Heart left ventricle (tissue), 16 donors: ENCODE measurements at places on chromosomes 11 and 22. TPM values are rescaled to one million over a fixed set of nuclear protein-coding genes. Genes with fewer than 3 reads are reported as not detected.
A peak's percentile ranks its signal among the peaks of the same experiment; 100 is the strongest.

- no peak for DNase-seq
Measured at GRCh38 chr22:36228944-36229343, 10.4 kb downstream of the APOL2 start.

DNA sequence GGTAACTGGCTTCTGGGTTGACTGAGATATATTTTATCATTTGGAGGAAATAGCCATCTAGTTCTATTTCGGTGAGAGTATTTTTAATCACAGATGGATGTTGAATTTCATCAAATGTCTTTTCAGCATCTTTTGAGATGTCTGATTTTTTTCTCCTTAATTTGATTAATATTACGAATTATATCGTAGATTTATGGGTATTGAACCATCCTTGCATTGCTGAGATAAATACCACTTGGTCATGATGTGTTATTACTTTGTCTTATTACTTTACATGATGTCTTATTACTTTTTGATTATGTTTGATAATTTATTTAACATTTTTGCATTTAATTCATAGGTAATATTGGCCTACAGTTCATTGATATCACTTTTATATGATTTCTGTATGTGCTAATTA, 78.8 kb upstream of the PARVA start:
- no peak for DNase-seq

DNA sequence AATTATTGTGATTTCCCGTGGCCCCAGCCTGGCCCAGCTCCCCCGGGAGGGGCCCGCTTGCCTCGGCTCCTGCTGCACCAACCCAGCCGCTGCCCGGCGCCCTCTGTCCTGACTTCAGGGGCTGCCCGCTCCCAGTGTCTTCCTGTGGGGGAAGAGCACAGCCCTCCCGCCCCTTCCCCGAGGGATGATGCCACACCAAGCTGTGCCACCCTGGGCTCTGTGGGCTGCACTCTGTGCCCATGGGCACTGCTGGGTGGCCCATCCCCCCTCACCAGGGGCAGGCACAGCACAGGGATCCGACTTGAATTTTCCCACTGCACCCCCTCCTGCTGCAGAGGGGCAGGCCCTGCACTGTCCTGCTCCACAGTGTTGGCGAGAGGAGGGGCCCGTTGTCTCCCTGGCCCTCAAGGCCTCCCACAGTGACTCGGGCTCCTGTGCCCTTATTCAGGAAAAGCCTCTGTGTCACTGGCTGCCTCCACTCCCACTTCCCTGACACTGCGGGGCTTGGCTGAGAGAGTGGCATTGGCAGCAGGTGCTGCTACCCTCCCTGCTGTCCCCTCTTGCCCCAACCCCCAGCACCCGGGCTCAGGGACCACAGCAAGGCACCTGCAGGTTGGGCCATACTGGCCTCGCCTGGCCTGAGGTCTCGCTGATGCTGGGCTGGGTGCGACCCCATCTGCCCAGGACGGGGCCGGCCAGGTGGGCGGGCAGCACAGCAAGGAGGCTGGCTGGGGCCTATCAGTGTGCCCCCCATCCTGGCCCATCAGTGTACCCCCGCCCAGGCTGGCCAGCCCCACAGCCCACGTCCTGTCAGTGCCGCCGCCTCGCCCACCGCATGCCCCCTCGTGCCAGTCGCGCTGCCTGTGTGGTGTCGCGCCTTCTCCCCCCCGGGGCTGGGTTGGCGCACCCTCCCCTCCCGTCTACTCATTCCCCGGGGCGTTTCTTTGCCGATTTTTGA, 3.3 kb upstream of the ANKRD13D start:
- peak; percentile 28 for DNase-seq

DNA sequence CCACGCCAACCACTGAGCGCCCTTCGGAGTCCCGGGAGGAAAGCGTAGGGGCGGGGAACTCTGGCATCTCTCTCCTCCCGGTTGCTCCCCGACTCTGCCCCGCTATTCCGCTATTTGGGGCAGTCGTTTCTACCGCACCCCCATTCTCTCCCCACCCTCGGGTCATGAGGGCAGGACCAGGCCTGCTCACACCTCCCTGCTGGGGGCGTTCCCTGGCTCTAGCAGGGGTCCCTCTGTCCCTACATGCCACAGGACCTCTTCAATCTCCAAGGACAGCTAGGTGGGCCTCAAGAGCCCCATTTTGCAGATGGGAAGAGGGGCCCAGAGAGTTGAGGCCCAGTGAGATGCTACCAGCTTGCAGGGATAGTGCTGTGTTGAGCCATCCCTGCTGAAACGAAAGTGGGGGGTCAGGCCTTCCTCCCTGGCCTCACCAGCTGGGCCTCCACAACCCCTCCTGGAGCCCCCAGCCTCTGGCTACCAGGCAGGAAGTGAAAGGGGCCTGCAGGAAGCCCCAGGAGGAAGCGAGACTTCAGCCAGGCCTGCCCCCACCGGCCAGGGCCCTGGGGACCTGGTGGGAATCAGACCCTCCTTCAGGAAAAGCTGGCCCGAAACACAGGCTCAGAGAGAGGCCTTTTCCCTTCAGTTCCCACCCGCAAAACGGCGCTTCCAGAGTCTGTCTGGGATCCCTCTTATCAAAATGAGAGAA, 5.5 kb upstream of the SHISA8 start:
- no peak for DNase-seq

DNA sequence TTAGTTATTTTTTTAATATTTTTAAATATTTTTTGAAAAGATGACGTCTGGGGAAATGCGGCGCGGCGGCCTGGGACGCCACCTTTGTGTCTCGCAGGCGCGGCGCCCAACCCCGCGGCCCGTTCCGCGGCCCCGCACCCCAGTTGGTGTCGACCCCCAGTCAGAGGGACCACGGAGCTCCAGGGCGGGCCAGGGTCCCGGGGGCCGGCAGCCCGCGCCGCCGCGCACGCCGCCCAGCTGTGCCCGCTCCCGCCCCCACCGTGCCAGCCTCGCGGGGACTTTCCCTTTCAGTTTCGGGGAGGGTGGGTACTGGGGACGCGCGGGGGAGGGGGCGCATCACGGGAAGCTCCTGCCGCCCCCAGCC, 1.6 kb downstream of the CCND1 start:
- DNase-seq = peak; percentile 57

GRCh38 chr22:50039669-50040443, 18.2 kb downstream of the TTLL8 start:
- DNase-seq = no peak

GRCh38 chr11:96465512-96465911, 75.7 kb downstream of the JRKL start:
- DNase-seq = peak; percentile 21

DNA sequence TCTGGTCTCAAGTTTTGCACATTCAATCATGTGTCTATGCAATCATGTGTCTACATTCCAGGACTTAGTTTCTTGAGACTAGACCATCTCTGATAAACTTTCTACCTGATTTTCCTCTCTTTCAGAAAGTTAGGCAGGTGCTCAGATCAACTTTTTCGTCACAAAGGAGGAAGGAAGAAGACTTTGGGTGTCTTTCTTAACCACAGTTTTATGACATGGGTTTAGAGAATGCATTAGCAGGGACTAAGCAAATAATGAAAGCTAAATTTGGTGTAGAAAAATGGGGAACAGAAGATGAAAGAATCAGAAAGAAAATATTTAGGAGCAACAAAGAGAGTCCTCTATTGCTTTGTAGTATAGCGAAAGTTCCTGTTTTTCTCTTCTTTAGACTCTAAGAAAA, 7.7 kb upstream of the GLYATL1B start:
- DNase-seq = no peak

DNA sequence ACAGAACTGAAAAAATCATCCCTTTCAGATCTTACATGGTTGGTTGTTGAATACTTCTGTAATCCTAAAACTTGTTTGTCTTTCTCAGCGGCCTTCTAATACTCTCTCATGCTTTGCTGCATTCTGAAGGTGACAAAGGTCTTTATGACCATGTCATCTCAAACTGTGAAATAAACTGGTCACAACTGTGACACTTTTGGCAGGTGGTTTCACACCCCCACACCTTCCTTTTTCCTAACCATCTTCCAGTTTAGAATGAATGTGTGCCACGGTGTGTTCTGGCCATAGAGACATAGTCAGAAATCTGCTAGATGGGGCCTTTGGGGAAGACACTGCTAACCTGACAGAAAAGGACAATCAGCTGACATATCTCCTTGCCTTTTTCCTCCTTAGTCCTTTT, 14.7 kb upstream of the RFPL3 start:
- no peak for DNase-seq

DNA sequence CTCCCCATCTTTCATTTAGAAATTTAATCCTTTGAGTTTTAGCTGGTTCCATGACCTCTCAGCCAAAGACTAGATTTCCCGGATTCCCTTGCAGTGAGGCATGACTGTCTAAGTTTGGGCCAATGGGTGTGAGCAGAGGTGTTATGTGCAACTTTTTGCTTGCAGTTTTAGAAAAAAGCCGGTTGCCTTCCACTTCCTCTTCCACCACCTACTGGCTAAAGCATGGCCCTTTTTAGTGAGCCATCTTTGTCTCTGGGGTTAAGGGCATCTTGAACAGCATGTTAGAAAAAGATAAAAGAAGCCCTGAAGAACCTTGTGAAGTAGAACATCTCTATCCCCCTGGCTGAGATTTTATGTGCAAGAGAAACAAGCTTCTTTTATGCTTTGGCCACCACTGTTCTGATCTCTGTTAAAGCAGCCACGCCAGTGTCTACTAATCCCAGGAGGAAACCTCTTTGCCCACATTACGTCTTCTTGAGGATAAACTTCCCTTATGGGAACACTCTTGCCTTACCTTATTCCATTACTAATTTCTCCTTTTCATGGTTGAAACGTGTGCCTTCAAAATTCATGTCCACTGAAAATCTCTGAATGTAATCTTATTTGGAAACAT, 279.9 kb downstream of the TENM4 start:
- no peak for DNase-seq

DNA sequence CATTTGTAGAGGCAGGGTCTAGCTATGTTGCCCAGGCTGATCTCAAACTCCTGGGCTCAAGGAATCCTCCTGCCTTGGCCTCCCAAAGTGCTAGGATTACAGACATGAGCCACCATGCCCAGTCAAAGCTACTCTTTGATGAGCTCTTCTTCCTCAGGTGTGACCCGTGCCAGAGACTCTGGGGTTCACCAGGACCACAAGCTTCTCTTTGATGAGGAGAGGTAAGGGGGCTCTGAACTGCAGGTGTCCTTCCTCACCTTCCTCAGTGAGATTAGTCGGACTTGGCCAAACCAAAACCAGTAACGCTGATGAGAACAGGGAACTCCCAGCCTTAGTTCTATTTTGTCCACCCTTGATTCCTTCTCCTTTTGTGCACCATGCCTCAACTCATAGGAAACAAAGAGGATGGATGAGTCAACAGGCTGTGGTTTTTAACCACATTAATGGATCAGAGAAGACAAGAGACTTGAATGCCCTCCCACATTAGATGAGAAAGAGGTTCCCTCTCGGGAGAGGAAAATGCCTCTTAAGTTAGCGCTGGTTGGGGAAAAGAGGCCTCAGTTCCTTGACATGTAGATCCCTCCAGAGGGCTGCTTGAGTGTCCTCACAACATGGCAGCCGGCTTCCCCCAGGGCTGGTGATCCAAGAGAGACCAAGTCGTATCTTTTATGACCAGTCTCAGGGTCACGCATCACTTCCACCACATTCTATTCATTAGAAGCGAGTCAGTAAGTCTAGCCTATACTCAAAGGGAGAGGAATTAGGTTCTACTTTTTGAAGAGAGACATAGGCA, 25.7 kb upstream of the CTR9 start:
- no peak for DNase-seq

DNA sequence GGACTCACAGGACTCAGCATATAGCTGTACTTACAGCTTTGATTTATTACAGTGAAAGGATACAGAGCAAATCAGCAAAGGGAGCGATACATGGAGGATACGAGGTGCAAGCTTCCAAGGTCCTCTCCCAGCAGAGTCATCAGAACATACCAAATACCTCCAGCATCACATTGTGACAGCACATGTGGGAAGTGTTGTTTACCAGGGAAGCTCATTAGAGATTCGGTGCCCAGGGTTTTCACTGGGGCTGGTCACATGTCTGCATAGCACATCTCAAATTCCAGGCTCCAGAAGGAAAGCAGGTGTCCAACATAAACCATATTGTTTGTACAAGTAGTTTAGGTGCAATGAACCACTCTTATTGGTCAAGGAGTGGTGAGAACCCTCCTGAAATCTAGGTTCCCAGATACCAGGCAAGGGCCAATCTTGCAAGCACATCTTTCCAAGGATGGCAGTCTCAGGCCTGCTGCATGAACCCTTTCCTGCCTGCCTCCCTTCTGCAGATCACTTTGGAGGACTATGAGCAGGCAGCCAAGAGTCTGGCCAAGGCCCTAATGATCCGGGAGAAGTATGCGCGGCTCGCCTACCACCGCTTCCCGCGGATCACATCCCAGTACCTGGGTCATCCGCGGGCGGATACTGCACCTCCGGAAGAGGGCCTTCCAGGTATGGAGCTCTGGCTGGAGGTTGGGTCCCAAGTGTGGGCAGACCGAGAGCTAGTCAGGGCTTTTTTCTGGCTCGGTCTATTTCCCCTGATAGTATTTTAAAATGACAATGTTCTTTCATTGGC, 26.7 kb downstream of the AMPD3 start:
- no peak for DNase-seq

GRCh38 chr22:27990879-27991278, 71.8 kb upstream of the PITPNB start:
- peak; percentile 66 for DNase-seq

GRCh38 chr11:108751444-108751843, 86.6 kb downstream of the DDX10 start:
- no peak for DNase-seq

DNA sequence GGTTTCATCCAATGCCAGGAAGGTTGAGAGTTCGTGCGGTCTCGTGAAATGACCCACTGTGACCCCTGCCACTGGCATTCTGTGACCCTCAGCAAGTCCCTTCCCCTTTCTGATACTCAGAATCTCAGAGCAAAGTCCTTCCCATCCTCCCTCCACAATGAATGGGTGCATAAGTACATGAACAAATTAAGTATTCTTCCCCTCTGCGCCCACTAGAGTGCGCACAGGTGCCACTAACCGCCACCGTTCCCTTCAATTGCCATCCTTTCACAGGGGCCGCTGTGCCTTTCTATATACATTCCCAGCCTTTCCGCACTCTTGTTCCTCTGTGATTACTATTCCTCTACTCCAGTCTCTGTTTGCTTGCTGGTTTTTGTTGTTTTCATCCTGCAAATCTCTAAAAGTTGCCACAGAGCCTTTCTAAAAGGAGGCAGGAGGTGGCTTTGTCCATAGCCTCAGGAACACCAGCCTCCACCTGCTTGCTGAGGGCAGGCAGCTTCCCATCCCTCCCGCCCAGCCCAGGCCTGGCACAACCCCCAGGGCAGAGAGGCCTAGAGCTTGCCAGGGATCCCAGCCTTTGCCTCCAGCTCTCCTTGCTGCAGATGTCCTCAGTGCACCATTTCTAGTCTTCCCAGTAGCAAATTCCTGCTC, 6.7 kb upstream of the AP1B1 start:
- DNase-seq = peak; percentile 63

APOBEC3H gene
- not detected for polyA plus RNA-seq

NAALAD2 gene
- 0.91 TPM for polyA plus RNA-seq

P2RX3 gene
- 0.35 TPM for polyA plus RNA-seq

WNT11 gene
- 3.8 TPM for polyA plus RNA-seq

JAML gene
- polyA plus RNA-seq = 1.4 TPM

SCGB2A2 gene
- polyA plus RNA-seq = not detected

SLC22A12 gene
- polyA plus RNA-seq = not detected

FDXACB1 gene
- 0.69 TPM for polyA plus RNA-seq
